DND-41 (cell line): ENCODE measurements at places on chromosomes 12 and 14.

- H3K4me1 ChIP-seq: no peaks in the 10 kb centered on the region
- no peaks in the 10 kb centered on the region for H3K27me3 ChIP-seq
- DNase-seq: no peak
- H3K27ac ChIP-seq: no peak overlapping the region
- H3K36me3 ChIP-seq: no peaks in the 10 kb centered on the region
- H3K4me3 ChIP-seq: no peak overlapping the region
Measured at GRCh38 chr14:68703093-68703492, 89.8 kb downstream of the ZFP36L1 start.

GRCh38 chr12:109612975-109613502 is 39.4 kb downstream of the MVK start:
- peaks cover 26% of the 10 kb centered on the region for H3K27me3 ChIP-seq
- no peaks in the 10 kb centered on the region for H3K36me3 ChIP-seq
- no peaks in the 10 kb centered on the region for H3K4me1 ChIP-seq
- DNase-seq: no peak

GRCh38 chr14:73625706-73626105 is 13.4 kb downstream of the ACOT6 start:
- no peak for DNase-seq
- H3K27me3 ChIP-seq: no peaks in the 10 kb centered on the region

GRCh38 chr12:108346727-108347710 is 7.9 kb upstream of the CMKLR1 start:
- H3K27ac ChIP-seq: no peak overlapping the region
- H3K36me3 ChIP-seq: no peaks in the 10 kb centered on the region
- no peak overlapping the region for H3K4me3 ChIP-seq
- no peaks in the 10 kb centered on the region for H3K4me1 ChIP-seq
- peaks cover 9% of the 10 kb centered on the region for H3K27me3 ChIP-seq

DNA sequence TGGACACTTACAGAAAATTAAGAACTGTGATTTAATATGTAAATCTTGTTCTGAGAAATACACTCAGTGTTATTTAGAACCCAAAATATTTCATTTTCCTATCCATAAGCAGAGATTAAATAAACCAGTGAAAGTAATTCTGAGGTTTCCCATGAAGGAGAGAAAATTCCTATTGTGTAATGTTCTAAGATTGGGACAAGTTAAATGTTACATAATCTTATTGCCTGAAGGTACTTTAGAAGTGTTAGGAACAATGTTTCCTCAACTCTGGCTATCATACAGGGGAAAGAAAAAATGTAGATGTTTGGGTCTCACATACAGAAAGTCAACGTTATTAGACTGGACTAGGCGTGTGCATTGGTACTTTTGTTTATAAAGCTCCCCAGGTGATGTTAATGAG is 281.9 kb upstream of the SYT10 start:
- no peak overlapping the region for H3K27ac ChIP-seq
- no peak overlapping the region for H3K4me3 ChIP-seq
- no peak for DNase-seq
- H3K4me1 ChIP-seq: no peaks in the 10 kb centered on the region
- H3K27me3 ChIP-seq: no peaks in the 10 kb centered on the region
- no peaks in the 10 kb centered on the region for H3K36me3 ChIP-seq
